NCI-H1694 (cell line): ENCODE measurements at places on chromosomes 1 and 21.

DNA sequence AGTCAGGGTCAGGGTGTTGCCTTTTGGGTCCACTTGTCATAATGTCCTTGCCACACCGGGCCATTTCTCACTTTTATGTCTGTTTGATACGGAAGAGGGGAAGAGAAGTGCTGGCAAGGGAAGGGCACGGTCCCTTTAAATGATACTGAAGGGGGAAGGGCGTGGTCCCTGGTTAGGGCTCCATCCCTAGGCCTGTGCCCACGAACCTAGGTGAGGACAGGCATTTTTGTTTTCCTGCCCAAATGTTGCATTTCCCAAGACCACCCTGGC lies 25.2 kb downstream of the B3GALT5 start:
- DNase-seq = no peak

- DNase-seq = no peak
Observed at GRCh38 chr1:20099533-20099932, 19.8 kb downstream of the PLA2G2D start.

GRCh38 chr1:40795811-40796586 lies 12.4 kb downstream of the KCNQ4 start:
- no peak for DNase-seq

- DNase-seq = no peak
Observed at GRCh38 chr21:36730291-36731281, 31.7 kb downstream of the SIM2 start.

GRCh38 chr1:18805150-18805879 lies 54.1 kb downstream of the TAS1R2 start:
- DNase-seq = no peak

- DNase-seq = no peak
Observed at GRCh38 chr1:152537496-152537895, 23.2 kb downstream of the CRCT1 start.

DNA sequence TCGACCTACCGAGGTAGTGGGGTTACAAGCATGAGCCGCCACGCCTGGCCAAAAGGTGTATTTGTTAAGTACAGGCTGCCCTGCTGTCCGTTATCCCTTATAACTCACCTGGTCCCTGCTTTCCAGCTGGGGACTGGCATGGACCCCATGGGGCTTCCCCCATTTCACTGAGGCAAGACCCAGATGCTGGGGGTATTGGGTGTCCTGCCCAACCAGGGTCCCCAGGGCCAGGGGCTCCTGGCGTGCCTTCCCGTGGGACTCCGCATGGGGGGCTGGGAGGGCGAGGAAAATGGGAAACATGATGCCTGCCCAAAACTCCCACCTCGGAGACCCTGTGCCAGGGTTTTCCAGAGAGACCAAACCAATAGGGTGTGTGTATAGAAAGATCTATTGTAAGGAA lies 64.4 kb downstream of the FAAP20 start:
- no peak for DNase-seq
